NCI-H2171 treated with DMSO at 0.1 percent for 48 hours (cell line): ENCODE measurements at places on chromosomes 2 and 18.

GRCh38 chr2:28398101-28398834 is 5.6 kb downstream of the FOSL2 start:
- DNase-seq = peak; percentile 84

GRCh38 chr2:125870746-125871145 is 785.2 kb upstream of the GYPC start:
- no peak for DNase-seq

DNA sequence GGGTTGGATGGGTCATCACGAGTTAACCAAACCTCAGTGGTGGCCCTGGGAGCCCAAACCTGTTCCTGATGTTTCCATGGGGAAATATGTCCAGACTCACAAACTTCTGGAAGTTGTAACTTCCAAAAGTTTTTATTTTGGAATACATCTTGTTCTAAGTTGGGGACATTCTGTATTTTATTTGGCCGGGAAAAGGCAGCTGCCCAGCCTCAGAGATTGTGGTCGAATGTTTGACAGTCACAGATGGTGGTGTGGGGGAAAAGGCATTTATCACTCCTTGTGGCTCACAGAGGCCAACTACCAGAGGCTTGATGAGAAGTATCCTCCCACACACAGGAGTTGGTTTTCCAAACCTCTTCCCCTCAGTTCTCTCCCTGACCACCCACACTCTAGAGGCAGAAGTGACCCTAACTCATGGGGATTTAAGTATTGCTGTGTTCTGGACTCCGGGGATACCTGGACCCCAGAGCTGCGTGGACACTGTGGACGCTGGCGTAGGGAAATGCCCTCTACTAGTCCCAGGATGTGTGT is 124.7 kb upstream of the PPP1CB start:
- DNase-seq = no peak

DNA sequence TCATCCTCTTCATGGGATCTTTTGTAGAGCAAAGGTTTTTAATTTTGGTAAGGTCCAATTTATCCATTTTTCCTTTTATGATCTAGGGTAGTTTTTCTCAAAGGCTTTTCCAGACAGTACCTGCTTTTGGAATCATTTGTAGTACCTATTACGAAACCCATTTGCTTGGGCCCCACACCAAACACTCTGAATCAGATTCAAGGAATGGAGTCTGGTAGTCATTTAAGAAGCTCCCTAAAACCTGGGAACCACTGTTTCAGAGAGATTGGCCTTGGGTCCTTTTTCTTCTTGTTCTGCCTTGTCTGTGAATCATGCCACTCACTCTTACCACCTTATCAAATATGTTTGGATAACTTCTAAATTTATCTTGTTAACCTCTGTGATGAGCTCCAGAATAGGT is 40.3 kb downstream of the OSBPL6 start:
- no peak for DNase-seq

GRCh38 chr2:44679990-44680389 is 261.5 kb upstream of the SIX3 start:
- DNase-seq = peak; percentile 49

DNA sequence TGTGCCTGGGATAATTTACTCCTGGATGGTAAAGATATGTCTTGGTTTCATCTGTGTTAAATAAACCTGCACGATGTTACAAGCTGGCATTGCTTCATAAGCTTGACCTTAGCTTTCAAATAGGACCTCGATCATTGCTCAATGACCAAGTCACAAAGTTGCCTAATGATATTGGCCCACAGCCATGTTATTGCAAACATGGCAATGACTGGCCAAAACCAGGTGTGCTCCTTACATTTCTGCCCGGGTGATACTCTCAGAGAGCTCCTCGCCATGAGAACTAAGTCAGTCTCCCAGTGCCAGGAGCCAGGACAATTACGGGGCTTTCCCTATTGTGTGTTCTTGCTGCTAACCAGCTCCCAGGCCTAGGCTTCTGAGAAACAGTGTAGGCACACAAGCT is 72.5 kb upstream of the CYP1B1 start:
- no peak for DNase-seq
